ENCODE measurements at places on chromosomes 5 and 9.

GRCh38 chr5:153895266-153895665 lies 143.4 kb downstream of the FAM114A2 start:
- DNase-seq, result no peak

DNA sequence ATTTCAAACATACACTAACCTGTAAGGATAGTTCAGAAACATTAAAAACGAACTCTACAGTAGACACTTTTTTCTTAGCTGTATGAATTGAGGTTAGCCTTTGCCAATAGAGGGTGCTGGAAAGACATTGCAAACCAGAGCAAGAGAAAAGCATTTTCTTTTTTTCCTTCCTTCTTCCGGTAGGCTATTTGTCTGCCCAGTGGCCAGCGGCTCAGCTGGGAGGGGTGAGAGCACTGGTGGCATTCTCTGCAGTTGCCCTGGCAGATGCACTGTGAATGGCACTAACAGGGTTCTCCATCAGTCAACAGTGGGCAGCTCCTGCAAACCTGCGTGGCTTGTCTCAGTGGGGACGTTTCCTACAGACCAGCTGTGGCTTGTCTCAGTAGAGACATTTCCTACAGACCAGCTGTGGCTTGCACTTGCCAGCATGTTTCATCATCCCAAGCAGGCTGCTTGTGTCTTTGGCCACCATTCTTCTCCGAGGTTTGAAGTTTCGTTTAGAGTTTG lies 984.5 kb upstream of the CDH18 start:
- DNase-seq, result no peak

GRCh38 chr5:6181871-6182270 lies 196.5 kb downstream of the MED10 start:
- DNase-seq, result no peak

DNA sequence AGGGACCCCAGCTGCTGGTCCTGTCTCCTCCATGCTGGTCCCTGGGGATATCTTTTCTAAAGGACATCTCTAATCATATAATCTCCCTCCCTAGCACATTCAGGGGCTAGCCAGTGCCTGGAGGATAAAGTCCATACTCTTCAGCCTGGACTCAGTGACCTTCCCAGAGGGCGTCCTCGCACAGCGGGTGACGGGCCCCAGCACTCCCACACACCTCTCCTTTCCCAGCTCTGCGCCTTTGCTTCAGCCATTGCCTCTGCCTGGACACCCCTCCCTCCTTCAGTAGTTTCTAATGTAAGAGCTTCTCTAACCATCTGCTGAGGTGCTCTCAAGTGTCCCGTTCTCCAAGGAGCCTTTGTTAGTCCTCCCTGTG lies 15.2 kb upstream of the TNIP1 start:
- no peak for DNase-seq

GRCh38 chr9:121561385-121562222 lies 62.0 kb upstream of the GGTA1 start:
- no peak for DNase-seq

DNA sequence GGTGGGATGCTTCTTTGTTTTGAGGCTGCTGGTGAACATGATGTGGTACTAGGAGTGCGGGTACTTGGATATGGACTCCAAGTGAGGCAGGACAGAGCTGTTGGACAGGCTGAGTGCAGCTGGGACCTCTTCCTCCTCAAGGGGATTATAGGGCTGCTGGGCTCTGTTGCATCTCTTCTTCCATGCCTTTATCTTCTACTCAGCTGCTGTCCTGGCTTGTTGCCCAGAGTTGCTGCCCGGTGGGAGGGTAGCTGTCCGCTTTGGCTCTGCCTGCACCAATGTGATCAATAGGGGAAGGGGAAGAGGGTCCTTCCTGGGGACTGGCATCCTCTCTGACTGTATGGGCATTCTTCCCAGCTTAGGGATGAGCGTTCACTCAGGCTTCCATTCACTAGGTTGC lies 1217.9 kb upstream of the ACO1 start:
- no peak for DNase-seq

GRCh38 chr5:172175263-172175719 lies 12.7 kb downstream of the STK10 start:
- DNase-seq, result no peak

- DNase-seq, result no peak
Observed at GRCh38 chr9:136182850-136183422, 22.0 kb downstream of the LHX3 start.

DNA sequence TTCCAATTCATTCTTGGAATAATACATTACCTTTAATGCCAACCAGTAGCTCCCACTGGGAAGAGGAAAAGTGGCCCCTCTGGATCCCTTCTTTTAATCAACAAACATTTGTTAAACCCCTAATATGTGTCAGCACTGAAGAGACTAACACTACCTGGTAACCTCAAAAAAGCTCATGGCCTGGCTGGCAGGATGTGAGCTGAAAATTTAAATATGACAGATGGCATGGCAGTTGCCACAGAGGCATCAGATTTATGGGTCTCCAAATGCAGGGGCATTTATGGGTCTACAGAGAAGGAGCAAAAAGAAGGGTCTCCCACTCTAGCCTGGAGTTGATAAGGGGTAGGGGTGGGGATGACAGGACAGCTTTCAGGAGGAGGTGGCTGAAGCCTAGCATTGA lies 12.5 kb downstream of the DNAH5 start:
- no peak for DNase-seq

- DNase-seq, result no peak
Observed at GRCh38 chr5:59698207-59699178, 195.0 kb downstream of the PDE4D start.

DNA sequence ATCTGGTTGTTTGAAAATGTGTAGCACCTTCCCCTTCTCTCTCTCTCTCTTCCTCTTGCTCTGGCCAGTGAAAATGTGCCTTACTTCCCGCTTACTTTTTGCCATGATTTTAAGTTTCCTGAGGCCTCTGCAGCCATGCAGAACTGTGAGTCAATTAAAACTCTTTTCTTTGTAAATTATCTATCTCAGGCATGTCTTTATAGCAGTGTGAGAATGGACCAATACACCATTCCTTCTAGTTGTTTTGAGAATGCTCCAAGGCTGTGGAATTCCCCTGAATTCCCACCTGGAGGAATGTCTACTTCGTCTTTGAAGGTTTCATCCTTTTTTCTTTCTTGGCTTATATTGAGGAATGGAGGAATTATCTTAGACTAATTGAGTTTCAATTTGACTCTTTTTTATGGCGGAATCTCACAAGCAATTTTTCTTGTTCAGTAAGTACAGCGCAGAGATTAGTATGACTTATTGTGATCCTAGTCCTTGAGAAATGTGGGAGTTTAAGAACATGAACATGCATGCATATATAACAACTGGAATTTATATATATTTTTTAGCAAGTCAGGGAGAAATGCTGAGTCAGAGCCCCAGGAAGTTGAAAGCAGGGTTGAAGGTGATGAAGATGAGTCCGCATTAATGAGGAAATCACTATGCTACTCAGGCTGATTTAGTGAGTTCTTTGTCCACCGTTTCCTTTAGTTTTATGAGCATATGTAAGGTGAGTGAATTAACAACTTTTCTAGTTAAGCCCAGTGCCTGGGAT lies 488.1 kb upstream of the ADAMTS16 start:
- no peak for DNase-seq

GRCh38 chr9:99595796-99596195 lies 225.9 kb upstream of the NR4A3 start:
- DNase-seq, result no peak
